NCI-H1092 treated with DMSO at 0.1 percent for 48 hours (cell line): ENCODE measurements at places on chromosomes 1 and 21.

DNA sequence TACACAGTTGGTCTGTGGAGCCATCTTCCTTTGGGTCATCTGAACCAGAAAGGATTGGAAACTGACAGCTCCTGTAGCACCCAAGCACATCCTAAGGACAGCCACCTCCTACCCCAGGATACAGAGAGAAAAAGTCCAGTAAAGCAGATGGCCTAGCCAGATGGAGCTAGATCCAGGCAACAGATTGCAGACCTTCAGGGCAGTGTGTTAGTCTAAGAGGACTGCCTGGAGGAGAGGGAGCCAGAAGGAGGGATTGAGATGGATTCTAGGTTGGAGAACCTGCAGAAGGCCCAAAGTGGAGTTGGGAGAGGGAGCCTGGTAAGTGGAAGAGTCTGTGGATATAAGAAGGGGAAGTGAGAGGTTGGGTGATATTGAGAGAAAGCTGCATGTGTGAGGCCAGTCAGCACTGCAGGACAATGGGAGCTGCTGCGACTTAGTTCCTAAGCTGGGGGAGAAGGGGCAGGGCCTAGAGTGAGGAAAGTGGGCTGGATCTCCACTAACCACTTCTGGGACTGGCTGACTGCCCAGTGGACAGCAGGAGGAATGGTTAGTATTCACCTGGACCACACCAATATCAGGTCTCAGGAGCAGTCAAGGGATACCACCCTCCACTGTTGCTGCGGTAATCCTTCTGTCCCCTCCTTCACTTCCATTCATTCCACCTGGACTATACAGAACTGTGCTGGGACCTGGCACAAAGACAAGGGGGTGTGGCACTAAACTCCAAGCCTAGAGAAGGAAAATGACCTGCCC is 13.4 kb downstream of the BCAN start:
- DNase-seq: no peak

DNA sequence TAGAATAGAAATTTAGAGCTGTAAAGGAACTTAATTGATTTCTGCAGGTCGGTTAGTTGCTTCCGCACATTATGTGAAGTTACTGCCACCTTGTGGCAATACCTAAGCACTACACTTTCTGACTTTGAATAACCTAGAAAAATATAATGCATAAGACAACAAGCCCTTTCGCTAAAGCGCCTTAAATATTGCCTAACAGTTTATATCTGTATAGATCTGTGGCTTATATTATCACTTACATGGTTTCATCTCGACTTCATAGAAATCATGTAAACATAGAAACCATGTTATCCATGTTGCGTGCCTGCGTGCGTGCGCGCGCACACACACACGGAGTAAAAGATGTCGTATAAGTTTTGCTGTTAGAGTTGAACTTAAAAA is 10.9 kb upstream of the IFI16 start:
- peak; percentile 53 for DNase-seq

DNA sequence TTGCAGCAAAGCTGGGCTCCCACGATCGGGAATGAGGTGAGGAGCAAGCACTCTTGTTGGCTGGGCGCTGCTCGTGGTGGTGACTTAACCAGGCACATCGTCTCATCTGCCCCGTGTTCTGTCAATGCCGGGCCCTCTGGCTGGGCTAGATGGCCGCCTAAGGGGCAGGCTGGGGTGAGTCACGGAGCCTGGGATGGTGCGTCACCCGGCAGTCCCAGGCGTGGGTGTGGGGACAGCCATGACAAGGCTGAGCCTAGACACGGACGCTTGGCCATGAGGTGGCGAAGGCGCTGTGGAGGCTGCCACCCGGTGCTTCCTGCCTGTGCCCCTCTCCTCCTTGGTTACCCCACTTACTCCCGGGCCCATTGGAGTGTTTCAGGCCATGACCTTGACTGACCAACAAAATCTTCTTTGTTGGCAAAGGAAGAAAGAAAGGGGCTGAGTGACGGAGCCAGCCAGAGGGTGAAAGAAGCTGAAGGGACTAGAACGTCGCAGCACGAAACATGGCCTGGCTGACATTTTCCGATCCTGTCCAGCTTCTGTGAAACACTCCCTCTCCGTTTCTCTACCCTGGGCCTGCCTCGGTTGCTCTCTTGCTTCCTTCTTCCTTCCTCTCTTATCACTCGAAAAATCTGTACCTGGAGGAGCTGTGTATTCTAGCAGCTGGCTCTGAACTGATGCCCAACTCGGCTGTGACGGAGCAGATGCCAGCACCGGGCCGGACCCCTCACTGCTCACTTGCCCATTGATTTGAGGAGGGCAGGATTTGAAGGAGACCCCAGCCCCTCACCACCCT is 596 bp downstream of the CD247 start:
- DNase-seq: no peak

DNA sequence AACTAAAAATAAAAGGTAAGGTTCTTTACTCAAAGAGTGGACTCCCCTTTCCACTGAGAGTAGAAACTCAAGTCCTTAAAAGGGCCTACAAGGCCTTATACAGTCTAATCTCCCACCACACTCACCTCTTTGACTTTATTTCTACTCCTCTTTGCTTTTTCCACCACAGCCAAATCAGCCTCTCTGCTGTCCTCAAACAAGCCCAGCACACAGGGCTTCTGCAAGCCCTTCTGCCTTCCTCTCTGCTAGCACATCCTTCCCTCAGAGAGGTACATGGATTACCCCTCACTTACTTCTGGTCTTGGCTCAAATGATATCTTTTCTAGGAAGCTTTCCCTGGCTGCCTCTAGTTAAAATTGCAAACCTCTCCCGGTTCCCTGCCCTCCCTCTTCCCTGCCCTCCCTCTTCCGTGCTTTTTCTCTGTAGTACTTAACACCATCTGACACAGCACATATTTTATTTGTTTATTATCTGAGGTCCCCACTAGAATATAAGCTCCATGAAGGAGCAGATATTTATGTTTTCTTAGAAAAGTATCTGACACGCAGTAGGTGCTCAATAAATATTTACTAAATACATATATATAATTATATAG is 1.7 kb downstream of the LYST start:
- DNase-seq: no peak

- DNase-seq: no peak
These were observed 78.6 kb downstream of the EXTL2 start for GRCh38 chr1:100816049-100816448.

- peak; percentile 71 for DNase-seq
These were observed 773 bp downstream of the RABIF start for GRCh38 chr1:202888221-202888530.

GRCh38 chr1:99207216-99207615 is 57.1 kb upstream of the PLPPR4 start:
- no peak for DNase-seq

GRCh38 chr1:41813755-41814745 is 104.7 kb downstream of the HIVEP3 start:
- DNase-seq: no peak

- no peak for DNase-seq
These were observed 23.9 kb downstream of the CNIH3 start for GRCh38 chr1:224640018-224640417.

GRCh38 chr1:1986451-1987141 is 17.0 kb downstream of the CFAP74 start:
- no peak for DNase-seq

DNA sequence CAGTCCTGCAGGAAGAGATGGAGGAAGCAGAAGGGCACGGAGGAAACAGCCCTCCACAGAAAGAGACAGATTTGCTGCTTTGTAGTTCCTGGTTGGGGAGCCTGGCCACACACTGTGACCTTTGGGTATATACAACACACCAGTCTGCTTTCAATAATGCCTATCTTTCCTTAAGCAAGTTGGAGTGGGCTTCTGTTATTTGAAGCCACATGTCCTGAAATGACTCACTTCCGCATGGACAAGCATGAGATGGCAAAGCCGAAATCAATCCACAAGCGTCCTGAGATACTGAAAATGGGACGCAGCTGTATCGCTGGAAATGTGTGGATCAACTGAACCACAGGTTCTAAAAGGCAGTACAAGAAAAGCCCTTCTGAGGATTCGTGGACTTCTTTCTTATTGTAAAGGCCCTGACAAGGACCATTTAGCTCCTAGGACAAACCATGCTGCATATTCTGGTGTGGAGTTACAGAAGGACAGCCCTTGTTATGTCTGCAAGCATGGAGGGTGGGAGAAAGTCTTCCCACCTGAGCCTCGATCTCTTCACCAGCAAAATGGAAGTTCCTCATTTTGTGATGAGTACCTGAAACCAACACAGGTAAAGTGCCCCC is 22.7 kb upstream of the FHAD1 start:
- DNase-seq: no peak

DNA sequence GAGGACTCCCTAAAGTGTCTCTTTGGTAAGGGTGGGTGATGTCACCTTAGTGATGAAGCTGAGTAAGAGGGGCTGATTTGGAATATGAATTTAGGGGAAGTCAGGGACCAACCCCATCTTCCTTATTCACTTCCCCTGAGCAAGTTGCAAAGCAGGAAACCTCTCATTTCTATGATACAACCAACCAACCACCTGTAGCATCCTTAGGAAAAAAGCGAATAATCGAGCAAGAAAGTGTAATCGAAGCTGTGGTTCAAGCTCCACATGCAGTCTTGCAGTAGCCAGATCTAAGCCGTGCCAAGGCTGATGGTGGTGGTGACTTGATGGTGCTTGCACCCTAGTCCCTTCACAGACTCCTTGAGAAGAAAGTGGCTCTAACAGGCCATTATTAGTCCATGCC is 3.2 kb downstream of the TEX35 start:
- DNase-seq: no peak

DNA sequence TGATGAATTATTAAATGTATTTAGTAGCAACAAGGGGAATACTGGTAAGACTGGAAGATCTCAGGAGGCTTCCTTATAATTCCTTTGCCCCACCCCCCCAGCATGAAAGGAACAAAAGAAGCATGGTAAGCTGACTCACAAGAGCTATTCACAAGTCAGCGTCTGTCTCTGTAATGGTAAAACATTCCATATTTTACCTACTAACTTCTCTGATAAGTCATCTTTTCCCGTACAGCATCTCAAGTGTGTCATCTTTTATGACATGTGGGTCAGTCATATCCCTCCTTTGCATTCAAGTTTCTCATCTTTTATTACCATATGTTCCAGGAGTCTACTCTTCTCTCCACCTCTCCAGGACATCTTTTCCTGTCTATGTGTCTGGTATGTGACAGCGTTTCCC is 241.3 kb downstream of the PLA2G4A start:
- no peak for DNase-seq

DNA sequence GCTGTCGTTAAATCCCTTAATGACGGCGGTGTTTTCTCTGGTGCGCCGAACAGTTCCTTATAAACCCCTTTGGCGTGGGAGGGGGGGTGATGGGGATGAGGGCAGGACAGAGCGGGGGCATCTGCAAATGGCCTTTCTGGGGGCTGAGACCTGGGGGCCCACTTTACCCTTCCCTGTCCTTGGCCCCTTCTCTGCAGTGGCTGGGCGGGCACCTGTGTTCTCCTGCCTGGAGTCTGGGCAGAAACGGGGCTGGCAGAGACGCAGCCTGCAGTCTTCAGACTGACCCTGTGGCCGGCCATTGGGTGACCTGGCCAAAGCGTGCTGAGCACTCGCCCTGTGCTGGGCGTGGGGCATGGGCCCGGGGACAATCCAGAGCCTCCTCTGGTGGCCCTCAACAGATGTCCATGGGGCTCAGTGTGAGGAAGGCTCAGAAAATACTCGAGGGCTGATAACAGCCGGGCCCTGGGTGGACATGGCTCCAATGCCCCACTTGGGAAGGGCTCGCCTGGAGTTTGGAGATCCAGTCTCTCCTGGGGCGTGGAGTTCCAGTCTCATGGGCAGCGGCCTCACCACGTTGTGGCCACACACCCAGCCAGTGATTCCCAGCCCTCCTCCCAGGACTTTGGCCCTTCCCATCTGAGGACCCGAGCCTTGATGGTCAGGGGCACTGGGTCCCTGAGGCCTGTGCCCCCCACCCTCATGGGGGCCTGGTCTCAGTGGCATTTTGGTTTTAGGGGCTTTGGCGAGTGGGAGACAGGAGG is 50.8 kb upstream of the ACTRT2 start:
- DNase-seq: no peak

GRCh38 chr1:22750685-22751051 is 40.0 kb downstream of the EPHB2 start:
- no peak for DNase-seq

GRCh38 chr1:208351838-208352237 is 107.7 kb upstream of the PLXNA2 start:
- DNase-seq: no peak

DNA sequence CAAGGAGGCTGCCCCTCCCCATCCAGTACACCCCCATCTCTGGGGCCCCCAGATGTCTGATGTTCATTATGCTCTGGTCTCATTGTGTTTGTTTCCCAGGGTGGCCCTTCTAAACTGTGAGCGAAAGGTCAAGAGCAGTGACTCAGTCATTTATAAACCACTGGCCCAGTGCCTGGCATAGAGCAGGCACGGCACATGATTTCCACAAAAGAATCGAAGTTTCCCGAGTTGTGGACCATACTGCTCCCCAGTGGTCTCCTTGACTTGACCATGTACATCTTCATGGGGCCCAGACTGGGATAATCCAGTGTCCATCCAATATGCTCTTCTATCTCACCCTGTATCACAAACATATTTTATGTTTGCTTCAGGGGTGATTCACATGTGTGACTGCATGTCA is 153.3 kb downstream of the NR5A2 start:
- no peak for DNase-seq

DNA sequence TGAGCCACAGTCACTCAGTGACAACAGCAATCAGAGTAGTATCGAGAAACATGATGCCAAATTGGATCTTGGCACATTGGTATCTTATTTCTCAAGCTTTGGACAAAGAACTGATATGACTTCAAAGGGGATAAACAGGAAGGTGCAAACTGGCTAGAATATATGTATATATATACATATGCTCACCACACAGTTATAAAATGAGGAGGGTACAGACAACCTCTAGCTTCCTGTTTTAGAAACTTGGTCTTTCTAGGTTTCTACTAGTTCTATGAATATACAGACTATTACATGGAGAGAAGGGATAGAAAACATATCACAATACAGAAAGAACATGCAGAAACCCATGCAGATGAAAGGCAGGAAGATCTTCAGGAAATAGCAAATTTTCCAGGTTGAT is 292.1 kb upstream of the SNX7 start:
- DNase-seq: no peak

- DNase-seq: peak; percentile 92
These were observed 91.2 kb upstream of the JUN start for GRCh38 chr1:58874757-58875755.

GRCh38 chr21:39531064-39531463 is 79.3 kb downstream of the SH3BGR start:
- no peak for DNase-seq
